Frontal cortex (tissue), 4 donors: ENCODE measurements at places on chromosomes 4 and X. TPM values are rescaled to one million over a fixed set of nuclear protein-coding genes. Genes with fewer than 3 reads are reported as not detected.

DNA sequence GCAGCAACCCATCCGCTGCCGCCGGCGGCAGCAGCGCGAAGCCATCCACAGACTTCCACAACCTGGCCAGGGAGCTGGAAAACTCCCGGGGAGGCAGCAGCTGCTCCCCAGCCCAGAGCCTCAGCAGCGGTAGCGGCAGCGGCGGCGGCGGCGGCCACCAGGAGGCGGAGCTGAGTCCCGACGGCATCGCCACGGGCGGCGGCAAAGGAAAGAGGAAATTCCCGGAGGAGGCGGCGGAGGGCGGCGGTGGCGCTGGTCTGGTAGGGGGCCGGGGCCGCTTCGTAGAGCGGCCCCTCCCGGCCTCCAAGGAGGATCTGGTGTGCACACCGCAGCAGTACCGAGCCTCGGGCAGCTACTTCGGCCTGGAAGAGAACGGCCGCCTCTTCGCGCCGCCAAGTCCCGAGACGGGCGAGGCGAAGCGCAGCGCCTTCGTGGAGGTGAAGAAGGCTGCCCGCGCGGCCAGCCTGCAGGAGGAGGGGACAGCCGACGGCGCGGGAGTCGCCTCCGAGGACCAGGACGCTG is 4.9 kb downstream of the PRDM8 start:
- DNase-seq: peak; percentile 78

GRCh38 chr4:3481113-3481531 is 18.0 kb downstream of the DOK7 start:
- no peak for DNase-seq

GRCh38 chr4:186172546-186172945 is 18.8 kb upstream of the CYP4V2 start:
- DNase-seq: no peak

- no peak for DNase-seq
Measured at GRCh38 chrX:31333165-31333831, 261.5 kb upstream of the FTHL17 start.

DNA sequence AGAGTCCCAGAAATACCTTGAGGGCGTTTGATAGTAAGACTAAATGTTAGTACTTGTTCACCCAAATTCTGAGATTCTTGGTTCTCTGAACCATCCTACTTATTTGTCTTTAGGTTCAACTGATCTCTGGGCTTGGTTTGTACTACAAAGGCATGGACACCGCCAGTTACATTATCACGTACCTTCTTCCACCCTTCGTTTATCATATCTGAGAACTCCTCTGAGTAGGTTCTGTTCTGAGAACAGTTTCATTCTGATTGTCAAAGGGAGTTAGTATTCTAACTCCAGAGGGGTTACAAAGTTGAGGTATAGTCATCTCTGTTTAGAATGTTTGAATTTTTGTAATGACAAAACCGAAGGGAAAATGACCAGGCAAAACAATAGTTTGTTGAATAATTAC is 19.3 kb downstream of the ZFX start:
- no peak for DNase-seq

DNA sequence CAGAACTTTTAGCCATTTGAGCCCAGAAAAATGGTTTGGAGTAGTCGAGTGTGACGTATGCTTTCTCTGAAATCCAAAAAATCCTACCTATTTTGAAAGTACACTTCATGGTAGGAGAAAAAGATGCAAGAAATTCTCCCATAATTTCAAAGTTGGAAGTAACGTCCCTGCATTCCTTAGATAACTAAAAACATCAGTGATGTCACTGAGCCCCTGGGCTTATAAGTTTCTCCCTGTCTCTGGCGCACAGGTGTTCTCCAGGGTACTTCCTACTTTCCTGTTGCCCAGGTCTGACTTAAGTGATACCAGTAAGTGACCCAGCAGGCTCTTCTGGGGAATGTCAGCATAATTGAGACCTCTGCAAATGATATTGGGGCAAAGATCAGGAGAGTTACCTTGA is 90.5 kb upstream of the WDR1 start:
- DNase-seq: no peak

GRCh38 chrX:40473460-40474204 is 107.1 kb upstream of the ATP6AP2 start:
- DNase-seq: no peak

- no peak for DNase-seq
Measured at GRCh38 chr4:168877511-168878491, 132.3 kb downstream of the CBR4 start.

DNA sequence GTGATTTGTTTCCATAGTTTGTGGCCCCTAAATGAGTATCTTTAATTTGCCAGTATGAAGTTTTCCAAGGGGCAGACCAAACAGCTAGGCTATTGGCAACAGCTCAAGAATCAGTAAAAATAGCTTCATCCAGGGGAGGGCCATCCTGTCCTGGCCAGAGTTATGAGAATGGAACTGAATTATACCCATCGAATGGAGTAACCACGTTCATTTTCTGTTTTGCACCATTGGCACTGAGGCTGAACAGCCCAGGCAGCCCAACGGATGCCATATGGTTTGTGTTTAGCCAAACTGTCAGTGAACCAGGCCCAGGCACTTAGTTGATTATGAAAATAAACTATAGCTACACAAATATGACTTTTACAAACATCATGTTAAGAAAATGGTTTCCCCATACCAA is 17.7 kb upstream of the ASB5 start:
- no peak for DNase-seq

GRCh38 chr4:66820681-66821080 is 724.6 kb downstream of the CENPC start:
- DNase-seq: no peak

DNA sequence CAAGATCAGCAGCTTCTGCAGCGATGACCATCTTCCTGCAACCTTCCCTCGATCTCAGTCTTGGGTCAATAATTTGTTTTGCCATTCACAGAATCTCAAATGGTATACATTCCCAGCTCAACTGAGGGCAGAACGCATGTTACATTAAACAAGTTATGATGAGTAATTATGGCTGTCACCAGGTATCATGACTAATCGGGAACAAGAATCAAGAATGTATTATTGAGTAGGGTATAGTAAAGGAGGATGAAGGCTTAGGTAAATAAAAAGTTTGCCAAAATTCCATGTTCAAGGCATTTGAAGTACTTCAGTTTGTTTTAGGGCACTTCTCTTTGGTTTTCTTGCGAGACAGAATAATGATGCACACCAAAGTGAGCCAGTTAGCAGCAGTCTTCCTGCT is 194.1 kb downstream of the SH2D1A start:
- no peak for DNase-seq

- DNase-seq: no peak
Measured at GRCh38 chr4:174218127-174218790, 65.2 kb downstream of the FBXO8 start.

DNA sequence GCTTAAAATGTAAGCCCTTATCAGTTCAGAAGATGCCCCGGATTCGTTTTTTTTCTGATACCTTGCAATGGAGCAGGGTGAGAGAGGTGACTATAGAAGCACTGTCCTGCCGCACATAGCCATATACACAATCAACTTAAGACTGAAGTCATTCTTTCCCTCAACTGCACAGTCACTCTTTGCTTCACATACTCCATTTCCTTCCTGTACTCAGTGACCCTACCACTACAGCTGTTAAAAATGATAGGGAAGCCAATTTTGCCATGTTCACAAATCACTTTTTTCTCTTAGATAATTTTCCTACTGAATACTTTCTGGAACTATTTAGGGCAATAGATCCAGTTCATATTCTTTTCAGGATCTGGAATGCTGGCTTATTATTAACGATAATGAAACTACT is 300.0 kb downstream of the ANK2 start:
- DNase-seq: no peak

DNA sequence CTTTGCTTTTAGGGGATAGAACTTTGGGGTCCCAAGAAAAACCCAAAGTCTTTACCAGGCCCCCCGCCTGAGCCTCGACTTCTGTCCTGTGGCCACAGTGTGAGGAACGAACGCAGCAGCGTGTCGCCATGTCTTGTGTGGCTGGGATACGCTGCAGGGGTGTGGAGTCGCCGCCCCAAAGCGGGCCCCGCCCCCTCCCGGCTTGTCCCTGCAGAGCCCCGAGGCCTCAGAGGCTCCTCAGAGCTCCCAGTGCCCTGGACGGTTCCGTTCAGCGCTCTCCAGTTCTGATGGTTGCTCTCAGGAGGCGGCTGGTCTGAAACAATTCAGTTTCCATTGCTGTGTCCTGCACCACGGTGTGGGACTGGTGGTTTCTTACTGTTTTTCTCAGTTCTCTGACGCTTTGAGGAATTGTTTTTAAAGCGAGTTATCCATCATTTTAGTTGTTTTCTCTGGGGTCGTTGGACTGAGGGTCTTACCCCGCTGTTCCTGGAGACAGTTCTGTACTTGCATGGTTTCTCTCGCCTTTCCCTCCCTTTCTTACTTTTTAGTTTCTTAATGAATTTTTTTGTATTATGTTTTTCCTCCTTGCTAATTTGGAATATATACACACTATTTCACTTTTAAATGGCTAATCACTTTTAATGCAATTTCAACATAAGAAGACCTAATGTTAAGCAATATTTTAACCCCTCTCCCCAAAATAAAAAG is 1.6 kb upstream of the IDUA start:
- DNase-seq: no peak

- no peak for DNase-seq
Measured at GRCh38 chr4:181757910-181758660, 485.1 kb upstream of the TENM3 start.

GRCh38 chr4:137203601-137204000 is 328.7 kb downstream of the PCDH18 start:
- DNase-seq: no peak

DNA sequence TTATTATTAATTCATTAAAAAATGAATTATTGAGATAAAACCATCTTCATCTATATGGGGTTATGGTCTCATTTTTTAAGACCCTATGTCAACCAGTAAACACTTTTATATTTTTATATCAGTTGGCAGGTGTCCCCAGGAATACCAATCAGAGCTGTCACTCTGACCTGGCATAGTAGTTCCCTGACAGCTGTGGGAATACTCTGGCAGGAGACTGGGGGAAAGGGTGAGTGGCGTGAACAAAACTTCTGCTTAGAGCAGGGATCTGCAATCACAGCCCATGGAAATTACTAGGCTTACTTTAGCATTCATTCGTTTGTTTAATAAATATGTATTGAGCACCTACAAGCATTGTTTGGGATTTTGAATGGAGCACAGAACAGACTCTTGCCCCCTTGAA is 254.1 kb upstream of the KLF3 start:
- no peak for DNase-seq

DNA sequence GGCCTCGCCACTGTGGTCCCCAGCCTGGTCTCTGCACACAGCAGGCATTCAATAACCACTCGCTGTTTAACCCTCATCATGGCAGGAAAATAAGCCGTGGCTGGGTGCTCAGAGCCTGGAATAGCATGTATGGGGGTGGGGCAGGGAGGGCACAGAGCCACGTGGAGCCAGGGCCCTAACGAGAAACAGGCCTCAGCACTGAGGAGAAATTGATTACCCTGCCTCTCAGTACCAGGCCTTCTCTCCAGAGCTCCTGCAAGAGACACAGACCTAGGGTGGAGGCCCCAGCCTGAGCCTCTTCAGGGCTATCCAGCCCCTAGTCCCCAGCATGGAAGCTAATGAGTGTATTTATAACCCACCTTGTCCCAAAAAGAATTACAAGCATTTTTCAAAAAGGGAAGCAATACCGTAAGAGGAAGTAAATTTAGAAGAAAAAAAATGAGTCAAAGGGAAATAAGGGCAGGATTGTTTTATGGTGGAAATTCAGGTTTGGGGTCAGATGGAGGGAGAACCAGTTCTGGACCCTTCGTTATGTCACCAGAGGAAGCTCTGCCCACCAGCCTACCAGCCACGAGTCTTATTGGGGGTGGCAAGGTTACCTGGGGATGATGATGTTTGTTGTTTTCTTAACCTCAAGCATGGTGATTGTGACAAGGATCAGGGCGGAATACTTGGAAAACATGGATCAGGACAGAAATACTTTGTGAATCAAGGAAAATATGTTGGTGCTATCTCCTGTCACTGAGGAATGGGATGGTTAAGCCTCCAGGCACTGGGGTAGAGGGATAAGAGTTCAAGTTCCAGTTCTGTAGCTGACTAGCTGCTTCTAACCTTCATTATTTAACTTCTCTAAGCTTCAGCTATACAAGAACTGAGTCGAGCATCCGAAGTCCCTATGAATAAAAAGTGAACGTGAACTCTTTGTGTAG is 101.9 kb upstream of the RBPJ start:
- DNase-seq: no peak

- no peak for DNase-seq
Measured at GRCh38 chrX:44947995-44948394, 75.0 kb downstream of the KDM6A start.

- no peak for DNase-seq
Measured at GRCh38 chr4:169506903-169507302, 105.5 kb downstream of the NEK1 start.

Gene RTL9
- under 0.01 TPM for total RNA-seq

Gene SRPX2
- 0.41 TPM for total RNA-seq

Gene TBC1D14
- total RNA-seq: 207 TPM

Gene TRAPPC11
- 84.4 TPM for total RNA-seq

Gene GALNTL6
- 23.6 TPM for total RNA-seq

Gene KDR
- 11.0 TPM for total RNA-seq

Gene FAM184B
- 5.3 TPM for total RNA-seq

Gene P2RY10
- total RNA-seq: 1.2 TPM

Gene GABRG1
- total RNA-seq: 30.2 TPM
